ENCODE measurements at places on chromosomes 3 and 15.

- no peak for DNase-seq
Measured at GRCh38 chr15:34986326-34986725, 1.8 kb downstream of the ZNF770 start.

- no peak for DNase-seq
Measured at GRCh38 chr3:132145833-132146232, 111.0 kb upstream of the CPNE4 start.

- DNase-seq = no peak
Measured at GRCh38 chr3:185254799-185255198, 950 bp upstream of the EHHADH start.

- DNase-seq = no peak
Measured at GRCh38 chr3:100069472-100069871, 44.8 kb downstream of the FILIP1L start.

GRCh38 chr15:70956201-70956995, 63.8 kb downstream of the LRRC49 start:
- DNase-seq = no peak

DNA sequence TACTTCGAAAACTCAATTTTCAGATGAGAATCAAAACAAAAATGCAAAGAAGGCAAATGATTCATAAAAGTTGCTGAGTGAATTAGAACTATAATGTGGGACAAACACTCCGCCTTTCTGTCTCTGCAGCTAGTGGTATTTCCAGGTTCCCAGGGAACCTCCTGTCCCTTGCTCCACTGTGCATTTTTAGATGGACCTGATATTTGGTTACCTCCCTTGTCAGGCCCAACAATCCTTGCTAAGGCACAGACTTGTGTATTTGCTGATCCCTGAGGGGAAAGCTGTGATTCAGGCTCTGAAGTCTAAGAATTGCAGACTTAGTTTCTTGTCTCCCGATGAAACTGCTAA, 162.7 kb downstream of the LPP start:
- DNase-seq = no peak

DNA sequence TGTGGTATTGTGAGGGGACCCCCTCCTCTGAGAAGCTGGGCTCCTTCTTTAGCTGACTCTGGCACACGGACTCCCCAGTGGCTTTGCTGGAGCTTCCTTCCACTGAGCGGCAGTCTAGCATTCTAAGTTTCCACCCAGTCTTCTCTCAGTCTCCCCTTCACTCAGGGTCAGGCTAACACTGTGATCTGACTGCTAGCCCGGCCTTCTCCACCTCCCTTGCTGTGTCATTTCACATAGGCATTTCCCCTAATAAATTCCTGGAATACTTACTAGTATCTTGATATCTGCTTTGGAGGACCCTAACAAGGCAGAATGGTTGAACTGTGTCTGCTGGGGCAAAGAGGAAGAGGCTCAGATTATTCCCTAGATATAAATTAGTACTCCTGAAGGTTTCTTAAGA, 106.2 kb upstream of the THBS1 start:
- DNase-seq = no peak

DNA sequence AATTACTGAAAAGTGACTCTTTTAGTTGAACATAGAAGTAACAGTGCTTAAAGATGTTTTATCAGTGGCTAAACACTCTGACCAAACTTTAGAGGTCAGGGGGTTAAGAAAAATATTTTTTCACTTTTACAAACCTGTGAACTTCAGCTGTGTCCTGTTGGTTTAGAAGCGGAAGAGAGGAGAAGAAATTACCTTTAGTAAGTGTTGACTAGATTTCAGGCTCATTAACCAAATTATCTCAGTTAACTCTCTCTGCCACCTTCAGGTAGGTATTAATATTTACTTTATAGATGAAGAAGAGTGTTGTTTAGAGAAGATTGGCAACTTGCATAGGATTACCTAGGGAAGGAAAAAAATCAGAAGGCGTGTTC, 151.9 kb upstream of the CMC1 start:
- no peak for DNase-seq

DNA sequence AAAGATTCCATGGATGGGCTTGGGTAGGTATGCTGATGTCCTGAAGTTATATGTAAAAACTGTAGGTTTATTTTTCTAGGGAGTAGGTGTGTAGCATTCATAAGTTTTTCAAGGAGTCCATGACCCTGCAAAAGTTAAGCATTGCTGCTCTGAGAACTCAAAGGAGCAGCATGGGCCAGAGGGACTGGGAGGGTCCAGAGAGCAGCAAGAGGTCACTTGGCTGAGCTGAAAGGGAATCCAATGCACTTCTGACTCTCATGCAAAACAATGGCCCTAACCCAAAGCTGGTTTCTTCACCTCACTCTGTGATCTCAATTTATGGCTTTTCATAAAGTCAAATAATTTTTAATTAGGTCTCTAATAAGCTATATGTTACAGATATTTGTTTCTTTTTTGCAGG, 198.3 kb upstream of the GOLGA6L4 start:
- no peak for DNase-seq

DNA sequence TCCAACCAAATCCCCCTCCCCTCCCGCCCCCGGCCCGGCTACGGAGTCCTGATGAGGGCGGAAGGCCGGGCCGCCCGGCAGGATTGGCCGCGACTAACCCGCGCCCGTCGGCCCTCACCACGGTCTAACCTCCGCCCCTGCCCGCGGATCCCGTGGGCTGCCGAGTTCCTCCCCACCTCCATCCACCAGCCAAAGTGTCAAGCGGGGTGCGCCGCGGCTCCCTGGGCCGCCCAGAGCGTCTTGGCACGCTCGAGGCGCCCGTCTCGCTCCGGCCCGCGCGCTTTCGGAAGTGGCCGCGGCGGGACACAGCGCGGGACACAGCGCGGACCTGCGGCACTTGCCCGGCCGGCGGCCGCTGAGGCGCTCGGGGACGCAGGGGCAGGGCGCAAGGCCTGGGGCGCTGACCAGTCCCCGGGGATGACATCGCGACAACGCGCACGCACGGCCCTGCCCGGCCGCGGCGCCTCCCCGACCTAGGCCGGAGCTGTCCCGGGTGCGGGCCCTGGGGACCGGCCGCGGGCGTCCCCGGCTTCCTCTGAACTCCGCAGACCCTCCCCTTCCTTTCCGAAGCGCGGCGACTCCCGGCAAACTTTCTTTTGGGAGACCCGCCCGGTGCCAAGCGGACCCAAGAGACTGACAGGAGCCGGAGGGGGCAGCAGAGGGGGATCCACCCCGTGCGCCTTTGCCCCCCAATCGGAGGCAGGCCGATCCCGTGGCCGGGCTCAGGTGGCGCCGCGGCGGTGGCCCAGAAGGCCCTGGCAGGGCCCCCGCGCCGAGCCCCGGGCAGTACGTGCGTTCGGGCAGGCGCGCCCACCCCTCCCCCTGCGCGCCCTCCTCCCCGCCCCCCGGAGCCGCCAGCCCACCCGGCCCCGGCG, 112.8 kb upstream of the ICE2 start:
- no peak for DNase-seq

- DNase-seq = no peak
Measured at GRCh38 chr15:68431037-68431791, 749 bp downstream of the ITGA11 start.

GRCh38 chr3:48473617-48473952, 27.0 kb downstream of the ATRIP start:
- no peak for DNase-seq

DNA sequence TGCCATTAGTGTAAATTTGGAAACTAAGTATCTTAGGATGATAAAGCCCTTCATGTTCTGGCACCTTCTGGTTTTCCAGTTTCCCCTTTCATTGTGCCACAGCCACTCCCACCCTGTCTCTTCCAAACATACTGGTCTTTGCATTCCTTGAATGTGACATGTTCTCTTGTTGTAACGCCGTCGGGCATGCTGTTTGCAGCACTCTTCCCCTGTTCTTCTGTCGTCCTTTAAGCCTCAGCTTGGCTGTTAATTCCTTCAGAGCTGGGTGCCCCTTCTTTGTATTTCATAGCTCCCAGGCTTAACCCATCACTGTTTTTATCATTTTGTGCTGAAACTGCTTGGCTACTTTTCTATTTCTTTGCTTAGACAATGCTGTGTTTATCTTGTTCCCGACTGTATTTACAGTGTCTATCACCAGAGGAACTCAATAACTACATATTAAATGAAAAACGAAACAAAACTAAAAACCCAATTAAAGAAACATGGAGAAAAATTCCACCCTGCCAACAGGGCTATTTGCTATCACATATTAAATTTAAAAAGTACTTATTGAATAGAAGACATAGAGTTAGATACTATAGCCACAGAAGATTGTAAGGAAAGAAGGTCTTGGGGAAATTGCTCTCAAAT, 95.4 kb upstream of the KCNAB1 start:
- no peak for DNase-seq

DNA sequence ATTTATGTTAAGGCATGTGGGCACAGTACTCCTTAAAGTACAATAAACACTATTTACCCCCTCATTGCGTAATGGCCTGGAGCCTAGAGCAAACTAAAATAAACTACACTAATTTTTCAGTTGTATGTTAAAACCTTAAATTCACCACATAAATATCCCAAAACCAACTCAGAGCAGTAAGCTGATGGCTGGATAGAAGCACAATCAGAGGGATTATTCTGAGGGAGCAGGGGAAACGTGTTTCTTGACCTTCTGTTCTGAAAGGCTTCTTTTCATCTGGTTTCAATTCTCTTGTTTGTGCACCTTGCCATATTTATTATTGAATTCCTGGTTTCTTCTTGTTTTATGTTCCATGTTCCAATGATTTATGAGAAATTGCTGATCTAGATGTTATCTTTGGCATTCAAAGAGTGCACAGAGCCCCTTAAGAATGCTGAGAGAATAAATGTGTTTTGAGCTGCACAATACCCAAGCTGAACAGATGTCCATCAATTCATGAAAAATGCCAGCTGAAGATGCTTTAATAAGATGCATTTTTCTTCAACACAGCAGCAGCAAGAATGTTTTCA, 29.6 kb downstream of the RPL22L1 start:
- DNase-seq = no peak

DNA sequence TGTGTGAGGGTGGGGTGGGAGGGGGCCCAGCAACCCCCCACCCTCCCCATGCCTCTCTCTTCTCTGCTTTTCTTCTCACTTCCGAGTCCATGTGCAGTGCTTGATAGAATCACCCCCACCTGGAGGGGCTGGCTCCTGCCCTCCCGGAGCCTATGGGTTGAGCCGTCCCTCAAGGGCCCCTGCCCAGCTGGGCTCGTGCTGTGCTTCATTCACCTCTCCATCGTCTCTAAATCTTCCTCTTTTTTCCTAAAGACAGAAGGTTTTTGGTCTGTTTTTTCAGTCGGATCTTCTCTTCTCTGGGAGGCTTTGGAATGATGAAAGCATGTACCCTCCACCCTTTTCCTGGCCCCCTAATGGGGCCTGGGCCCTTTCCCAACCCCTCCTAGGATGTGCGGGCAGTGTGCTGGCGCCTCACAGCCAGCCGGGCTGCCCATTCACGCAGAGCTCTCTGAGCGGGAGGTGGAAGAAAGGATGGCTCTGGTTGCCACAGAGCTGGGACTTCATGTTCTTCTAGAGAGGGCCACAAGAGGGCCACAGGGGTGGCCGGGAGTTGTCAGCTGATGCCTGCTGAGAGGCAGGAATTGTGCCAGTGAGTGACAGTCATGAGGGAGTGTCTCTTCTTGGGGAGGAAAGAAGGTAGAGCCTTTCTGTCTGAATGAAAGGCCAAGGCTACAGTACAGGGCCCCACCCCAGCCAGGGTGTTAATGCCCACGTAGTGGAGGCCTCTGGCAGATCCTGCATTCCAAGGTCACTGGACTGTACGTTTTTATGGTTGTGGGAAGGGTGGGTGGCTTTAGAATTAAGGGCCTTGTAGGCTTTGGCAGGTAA, 8.1 kb downstream of the FAM131A start:
- no peak for DNase-seq

DNA sequence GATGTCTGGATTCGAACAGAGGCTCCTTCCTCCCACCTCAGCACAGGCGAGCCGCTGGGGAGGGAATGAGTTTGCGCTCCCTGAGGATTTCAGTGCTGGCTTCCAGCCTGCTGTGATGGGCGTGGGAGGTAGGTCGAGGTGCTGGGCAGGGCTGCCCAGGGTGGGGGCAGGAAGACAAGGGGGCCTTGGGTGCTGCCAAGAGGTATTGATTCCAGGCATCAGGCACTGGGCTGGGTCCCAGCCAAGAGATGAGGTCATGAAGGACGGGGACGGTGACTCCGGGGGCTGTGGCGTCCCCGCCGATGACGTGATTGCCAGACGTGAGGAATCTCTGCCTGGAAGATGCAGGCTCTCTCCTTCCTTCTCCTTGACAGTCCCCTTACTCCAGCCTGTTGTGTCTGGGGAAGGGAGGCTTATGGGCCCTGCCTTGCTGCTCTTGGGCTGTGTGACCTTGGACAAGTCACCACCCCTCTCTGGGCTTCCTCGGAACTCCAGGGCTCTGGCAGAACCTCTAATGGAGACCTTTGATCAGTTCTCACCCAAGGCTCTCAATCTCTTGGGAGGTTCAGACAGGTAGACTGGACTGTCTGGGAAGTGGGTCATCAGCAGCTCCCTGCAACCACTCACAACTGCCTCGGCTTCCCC, 116.8 kb downstream of the FBLN2 start:
- DNase-seq = no peak

DNA sequence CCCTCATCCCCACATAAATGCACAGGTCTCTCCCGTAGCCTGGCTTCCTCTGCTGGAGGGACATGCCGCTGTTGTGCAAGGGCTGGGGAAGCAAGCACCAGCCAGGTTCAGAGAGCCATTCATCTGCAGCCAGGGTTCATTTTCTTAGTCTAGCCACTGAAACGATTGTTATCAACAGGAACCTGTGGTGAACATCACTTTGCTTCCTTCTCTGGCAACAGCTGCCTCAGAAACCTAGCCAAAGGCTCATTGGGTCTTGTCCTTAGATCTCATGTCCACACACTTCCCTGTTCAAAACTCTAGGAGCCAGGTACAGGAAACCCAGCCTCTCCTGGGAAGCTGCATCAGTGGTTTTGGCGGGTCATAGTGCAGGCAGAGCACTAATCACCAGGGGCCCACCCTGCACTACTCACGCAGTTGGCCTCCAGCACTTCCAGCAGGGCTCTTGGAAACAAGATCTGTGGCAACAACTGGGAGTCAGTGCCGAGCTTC, 47.0 kb downstream of the OXNAD1 start:
- DNase-seq = no peak

- no peak for DNase-seq
Measured at GRCh38 chr3:153210146-153210545, 48.1 kb downstream of the RAP2B start.

- no peak for DNase-seq
Measured at GRCh38 chr3:42799376-42799775, 4.9 kb downstream of the HIGD1A start.

- DNase-seq = no peak
Measured at GRCh38 chr3:107068980-107069379, 308.3 kb upstream of the CCDC54 start.

- peak; percentile 13 for DNase-seq
Measured at GRCh38 chr3:190721330-190721729, 141.2 kb downstream of the GMNC start.

DNA sequence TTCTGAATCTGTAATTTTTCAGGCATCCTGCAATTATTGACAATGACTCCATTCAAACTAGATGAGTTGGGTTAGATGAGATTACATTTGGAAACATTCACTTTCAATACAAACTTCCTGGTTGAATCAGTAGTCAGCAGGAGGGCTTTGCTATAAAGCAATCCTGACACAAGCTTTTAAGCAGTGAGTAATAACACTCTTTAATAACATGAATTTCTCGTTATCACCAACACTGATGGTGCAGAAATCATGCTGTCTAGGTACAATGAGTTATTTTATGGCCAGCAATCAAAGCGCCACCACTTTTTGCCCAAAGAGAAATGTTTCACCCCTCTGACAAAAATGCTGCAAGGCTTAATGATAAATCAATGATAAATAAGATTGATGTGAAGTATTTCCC, 474.8 kb upstream of the CNTN4 start:
- DNase-seq = no peak

All from NCI-H1092 treated with DMSO at 0.1 percent for 48 hours (cell line).